CD4-positive, alpha-beta T cell treated with Interferon alpha-2 for 1 hour (primary cell): ENCODE measurements at places on chromosomes 4 and X.

- no peak for DNase-seq
Measured at GRCh38 chr4:17490575-17491059, 21.3 kb downstream of the QDPR start.

GRCh38 chrX:40151211-40152172 lies 53.7 kb upstream of the BCOR start:
- DNase-seq, result no peak

- no peak for DNase-seq
Measured at GRCh38 chr4:122480655-122481487, 24.3 kb upstream of the IL2 start.

DNA sequence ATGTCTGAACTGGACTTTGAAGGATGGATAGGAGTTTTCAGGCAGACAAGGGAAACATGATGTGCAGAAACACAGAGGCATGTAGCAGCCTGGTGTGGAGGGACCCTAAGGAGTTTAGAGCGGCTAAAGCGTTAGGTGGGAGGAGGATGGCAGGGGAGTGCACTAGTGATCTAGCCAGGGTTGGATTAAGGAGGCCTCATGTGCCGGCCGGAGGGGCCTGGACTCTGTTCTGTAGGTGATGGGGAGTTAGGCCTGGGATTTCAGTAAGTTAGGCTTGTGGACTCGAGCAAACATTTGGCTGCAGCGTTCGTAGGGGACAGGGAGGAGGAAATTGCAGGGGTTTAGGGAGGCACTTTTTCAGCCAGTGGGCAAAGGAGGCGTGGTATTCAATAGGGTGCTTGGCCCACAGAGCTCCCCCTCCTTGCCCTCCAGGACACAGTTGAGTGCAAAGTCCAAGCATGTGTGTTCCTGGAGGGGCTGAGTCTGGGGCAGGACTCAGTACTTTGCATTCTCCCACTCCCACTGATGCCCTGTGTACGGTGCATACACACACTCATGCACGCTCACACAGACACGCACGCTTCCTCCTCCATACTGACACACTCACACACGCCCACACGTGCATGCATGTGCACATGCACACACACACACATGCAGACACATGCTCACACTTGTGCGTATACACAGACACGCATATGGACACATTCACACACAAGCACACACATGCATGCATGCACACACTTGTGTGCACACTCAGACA lies 18.6 kb downstream of the PSAPL1 start:
- no peak for DNase-seq

GRCh38 chr4:88318751-88319350 lies 34.5 kb upstream of the PPM1K start:
- DNase-seq, result no peak

GRCh38 chr4:175504318-175504717 lies 307.7 kb downstream of the GPM6A start:
- no peak for DNase-seq

DNA sequence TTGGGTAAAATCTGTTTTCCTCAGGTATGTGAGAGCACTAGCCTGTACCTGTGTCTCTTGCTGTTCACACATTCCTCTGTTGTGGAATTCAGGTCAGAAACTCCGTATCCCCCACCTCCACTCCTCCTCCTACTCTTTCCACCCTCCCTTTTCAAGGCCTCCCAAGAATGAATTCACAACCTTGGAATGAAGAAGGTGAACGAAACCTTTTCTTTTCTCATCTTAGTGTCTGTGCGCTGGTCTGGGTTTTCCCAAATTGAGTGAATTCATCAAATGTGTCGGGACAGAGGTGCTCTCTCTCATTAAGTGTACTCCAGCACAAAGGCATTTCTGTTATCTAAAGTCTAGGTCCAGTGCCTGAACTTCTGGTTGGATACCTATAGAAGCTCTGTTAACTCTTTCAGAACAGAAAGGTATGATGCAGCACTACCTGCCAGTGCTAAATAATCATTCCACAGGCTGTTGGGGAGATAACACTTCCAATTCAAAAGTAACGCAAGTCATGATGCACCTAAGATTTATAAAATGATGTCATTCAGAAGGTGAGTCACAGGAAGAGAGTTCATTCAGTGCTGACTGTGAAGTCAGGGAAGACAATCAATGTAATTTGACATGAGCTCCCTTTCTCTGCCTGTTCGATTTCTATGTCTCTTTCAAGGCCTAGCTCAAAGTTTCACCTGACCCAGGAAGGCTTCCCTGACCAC lies 41.9 kb downstream of the COL4A6 start:
- no peak for DNase-seq

- DNase-seq, result no peak
Measured at GRCh38 chrX:30270639-30271038, 23.7 kb downstream of the MAGEB1 start.

DNA sequence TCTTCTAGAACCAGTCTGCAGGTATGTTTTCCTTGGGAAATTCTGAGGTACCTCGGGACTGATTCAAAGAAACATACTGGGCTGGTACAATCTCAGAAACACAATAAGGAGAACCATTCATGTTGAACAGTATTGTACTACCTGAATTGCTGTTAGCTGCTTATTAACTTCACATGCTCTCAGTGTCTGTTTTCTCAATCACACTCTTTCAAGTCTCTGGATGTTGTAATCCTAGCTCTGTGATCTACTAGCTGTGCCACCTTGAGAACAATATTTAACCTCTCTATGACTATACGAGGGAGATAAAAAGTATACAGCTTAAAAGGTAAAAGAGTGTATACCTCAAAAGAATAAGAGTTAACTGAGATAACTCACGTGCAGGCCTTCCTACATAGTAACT lies 10.3 kb downstream of the CCDC158 start:
- no peak for DNase-seq

DNA sequence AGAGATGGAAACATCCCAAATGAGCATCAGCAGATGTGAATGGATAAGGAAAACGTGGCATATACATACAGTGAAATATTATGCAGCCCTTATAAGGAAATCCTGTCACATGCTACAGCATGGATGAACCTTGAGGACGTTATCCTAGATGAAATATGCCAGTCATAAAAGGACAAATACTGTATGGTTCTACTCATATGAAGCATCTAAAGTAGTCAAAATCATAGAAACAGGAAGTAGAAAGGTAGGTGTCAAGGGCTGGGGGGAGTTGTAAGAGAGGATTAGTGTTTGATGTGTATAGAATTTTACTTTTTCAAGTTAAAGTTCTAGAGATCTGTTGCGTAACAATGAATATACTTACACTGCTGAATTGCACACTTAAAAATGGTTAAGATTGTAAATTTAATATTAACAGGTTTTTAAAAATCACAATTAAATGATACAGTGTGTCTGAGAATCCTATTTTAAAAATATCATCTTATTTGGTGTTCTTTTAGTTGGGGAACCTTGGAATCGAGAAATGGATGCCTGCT lies 58.5 kb downstream of the KDM6A start:
- DNase-seq, result no peak

DNA sequence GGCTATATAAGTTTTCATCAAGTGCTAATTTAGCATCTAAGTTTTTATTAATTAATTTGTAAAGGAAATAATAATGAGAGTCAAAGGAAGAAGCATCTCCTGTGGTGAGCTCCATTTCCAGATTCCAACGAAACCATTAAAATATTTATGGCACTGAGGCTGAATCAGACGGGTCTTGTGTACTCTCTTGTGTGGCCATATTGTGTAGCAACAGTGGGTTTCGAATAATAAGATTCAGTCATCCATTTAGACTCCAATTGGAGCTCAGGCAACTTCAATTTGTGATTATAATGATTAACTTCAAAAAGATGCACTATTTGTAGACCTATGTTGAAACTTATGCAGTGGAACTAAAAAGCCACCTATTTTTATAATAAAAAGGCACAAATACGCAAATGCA lies 82.4 kb downstream of the SNCA start:
- no peak for DNase-seq

GRCh38 chr4:122896270-122896669 lies 26.1 kb downstream of the NUDT6 start:
- DNase-seq, result no peak

GRCh38 chrX:153775293-153776119 lies 5.3 kb upstream of the SRPK3 start:
- no peak for DNase-seq
